Dermis microvascular lymphatic vessel endothelial cell (primary cell): ENCODE measurements at places on chromosomes 11 and 22. TPM values are rescaled to one million over a fixed set of nuclear protein-coding genes. Genes with fewer than 3 reads are reported as not detected.

DNA sequence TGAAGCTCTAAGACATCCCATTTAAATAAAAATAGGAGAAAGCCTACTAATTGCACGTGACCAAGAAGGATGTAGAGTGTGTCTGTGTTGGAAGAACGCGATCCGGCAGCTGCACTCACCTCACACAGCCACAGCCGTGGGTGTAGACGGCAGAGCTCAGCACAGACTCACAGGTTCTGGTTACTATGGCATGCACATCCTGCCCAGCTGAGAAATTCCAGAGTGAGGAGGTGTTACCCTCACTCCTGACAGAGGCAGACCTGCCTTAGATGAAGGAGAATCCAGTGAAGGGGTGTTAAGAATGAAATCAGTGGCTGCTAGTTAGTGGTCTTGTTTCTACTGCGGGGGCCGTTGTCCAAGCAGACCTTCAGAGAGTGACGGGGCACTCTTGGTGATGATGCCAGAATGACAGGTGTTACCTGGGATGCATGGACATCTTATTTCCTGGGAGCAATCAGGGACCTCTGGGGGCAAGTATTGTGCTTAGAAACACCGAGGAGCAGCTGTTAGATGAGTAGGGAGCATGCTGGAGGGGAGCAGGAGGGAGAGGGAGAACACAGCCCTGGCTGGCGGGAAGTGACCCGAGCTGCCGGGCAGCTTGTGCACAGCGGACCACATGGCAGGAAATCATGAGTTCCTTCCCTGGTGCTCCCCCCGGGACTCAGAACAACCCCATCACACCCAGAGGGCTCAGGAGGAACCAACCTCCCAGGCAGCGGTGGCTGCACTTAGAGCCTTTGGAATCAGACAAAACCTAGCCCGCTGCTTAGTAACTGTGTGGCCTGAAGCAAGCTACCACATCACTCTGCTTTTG, 12.3 kb downstream of the KCNJ5 start:
- DNase-seq = no peak

- DNase-seq = peak; percentile 63
These were observed 96.1 kb downstream of the MAML2 start for GRCh38 chr11:96246718-96247552.

- no peak for DNase-seq
These were observed 21.7 kb downstream of the TENM4 start for GRCh38 chr11:79419120-79419519.

DNA sequence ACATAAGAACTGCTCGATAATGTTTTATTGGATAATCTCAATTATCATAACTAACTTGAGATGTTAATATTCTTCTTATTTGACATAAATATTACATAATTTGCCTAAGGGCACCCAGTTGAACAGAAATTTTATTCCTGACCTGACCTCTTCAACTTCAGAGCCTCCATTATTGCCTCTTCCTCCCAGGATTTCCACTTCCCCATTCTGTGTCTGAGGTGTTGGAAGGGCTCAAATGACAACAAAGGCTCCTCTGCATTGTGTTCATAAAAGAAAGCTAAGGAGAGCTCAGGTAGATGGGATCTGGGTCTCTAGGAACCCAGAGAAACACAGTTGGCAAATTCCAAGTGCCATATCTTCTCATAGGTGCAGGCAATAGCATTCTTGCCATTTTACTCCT, 61.2 kb upstream of the ARHGAP20 start:
- DNase-seq = no peak

GRCh38 chr11:33158596-33159275, 2.5 kb downstream of the CSTF3 start:
- no peak for DNase-seq

- no peak for DNase-seq
These were observed at the start of gene CD3G for GRCh38 chr11:118343981-118344515. Gene CD3G (plus strand): TSS chr11:118344344. CDS start chr11:118344424, 80 bp downstream.

DNA sequence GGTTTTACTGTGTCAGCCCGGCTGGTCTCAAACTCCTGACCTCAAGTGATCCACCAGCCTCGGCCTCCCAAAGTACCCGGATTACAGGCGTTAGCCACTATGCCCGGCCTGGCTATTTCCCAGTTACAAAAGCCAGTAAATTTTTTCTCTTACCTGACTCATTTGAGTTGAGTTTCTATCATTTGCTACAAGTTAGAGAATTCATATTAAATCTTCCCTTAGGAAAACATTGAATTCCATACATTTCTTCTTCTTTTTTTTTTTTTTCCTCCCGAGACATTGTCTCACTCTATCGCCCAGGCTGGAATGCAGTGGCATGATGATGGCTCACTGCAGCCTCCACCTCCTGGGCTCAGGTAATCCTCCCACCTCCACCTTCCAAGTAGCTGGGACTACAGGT, 26.0 kb downstream of the CHEK2 start:
- DNase-seq = no peak

GRCh38 chr11:1005928-1006327, 30.6 kb downstream of the MUC6 start:
- DNase-seq = no peak

DNA sequence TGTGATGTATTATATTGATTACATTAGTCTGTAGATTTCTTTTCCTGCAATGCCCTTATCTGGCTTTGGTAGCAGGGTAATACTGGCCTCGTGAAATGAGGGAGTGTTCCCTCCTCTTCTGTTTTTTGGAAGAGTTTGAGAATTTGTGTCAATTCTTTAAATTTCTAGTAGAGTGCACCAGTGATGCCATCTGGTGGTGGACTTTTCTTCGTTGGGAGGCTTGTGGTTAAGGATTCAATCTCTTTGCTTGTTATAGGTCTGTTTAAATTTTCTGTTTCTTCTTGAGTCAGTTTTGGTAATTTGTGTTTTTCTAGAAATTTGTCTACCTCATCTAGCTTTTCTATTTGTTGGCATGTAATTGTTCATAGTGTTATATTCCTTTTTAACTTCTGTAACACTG, 18.9 kb downstream of the SHANK3 start:
- no peak for DNase-seq

GRCh38 chr11:69466039-69466438, 15.4 kb upstream of the LINC01488 start:
- no peak for DNase-seq

DNA sequence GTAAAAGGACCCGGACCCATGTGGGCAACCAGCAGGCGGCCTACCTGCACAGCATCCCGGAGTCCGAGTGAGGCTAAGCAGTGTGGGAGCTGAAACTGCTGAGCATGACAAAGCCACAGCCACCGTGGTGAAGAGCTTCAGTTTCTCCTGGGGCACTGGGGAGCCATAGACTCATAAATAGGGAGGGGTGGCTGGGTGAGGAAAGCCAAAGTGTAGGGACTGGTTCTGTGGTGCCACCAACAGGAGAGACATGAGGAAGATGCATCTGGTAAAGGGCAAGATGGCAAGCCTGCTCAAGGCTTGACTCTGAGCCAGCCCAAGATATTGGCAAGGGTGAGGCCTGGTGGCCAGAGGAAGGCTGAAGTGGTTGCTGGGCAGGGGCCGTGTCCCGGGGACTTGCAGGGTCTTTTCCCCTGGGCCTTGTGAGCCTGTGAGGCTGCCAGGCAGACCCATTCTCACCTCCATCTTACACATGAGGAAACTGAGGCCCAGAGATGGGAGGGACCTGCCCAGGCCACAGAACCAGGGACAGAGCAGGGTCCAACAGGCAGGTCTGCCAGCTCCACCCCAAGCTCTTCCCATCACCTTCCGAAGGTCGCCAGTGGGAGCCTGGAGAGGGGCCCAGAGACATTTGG, 30.4 kb downstream of the CYTH4 start:
- no peak for DNase-seq

- DNase-seq = peak; percentile 60
These were observed 2.2 kb upstream of the VPS11 start for GRCh38 chr11:119065369-119065768.

- DNase-seq = no peak
These were observed 500.1 kb downstream of the BRD1 start for GRCh38 chr22:49327411-49328117.

GRCh38 chr22:31891366-31892079, 52.8 kb upstream of the YWHAH start:
- no peak for DNase-seq

GRCh38 chr11:48006301-48006992, 26.1 kb downstream of the PTPRJ start:
- no peak for DNase-seq

DNA sequence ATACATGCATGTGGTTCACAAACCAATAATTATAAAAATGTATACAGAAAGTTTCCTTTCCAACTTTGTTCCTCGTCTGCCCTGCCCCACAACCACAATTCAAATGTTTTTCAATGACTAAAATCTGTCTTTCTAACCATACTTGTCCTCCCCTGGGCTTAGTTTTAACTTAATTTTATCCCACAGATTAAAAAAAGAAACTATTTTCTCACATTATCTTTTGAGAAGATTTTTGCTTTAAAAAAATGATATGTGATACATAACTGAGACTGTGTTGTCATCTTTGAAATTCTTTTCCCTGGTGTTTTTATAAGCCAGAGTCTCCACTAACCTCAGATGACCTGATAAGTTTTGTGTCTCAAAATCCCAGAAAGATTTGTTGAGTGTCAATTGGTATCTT, 79.0 kb downstream of the FDX1 start:
- DNase-seq = no peak

GRCh38 chr11:921921-922678, 3.6 kb upstream of the AP2A2 start:
- no peak for DNase-seq

- no peak for DNase-seq
These were observed 67.4 kb downstream of the FEZ1 start for GRCh38 chr11:125428486-125429173.

DNA sequence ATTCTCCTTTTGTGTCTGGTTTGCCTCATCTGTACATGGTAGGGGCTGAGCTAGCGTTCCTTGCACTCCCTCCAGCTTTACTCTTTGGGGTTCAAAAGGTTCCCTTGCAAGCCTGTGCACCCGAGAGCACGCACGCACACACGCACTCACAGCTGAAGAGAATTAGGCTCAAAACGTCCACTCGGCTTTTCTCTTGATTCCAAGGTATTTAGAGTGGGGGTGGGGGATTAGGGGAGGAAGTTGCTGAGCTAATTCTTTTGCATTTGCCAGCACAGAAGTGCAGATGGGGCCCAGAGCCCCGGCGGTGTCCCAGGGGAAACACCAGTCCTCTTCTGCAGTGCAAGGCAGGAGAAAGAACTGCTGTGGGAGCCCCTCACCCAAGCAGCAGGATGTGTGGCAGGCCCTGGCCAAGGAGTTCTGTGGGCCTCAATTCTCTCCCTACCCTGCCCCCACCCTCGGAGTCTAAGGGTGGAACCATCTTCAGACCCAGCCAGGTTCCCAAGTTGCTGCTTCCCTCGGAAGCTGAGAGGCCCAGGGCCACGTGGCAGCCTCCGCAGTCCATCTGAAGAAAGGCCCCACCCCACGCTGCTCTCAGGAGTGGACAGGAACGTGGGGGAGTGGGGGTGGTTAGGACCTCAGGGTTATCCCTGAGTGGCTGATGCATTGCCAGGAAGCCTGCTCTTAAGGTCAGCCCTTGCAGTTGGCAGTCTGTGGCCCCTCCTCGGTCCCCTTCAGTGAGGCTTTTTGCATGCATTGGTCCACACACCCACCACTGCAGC, 3.8 kb upstream of the KCNQ1OT1 start:
- DNase-seq = no peak

DNA sequence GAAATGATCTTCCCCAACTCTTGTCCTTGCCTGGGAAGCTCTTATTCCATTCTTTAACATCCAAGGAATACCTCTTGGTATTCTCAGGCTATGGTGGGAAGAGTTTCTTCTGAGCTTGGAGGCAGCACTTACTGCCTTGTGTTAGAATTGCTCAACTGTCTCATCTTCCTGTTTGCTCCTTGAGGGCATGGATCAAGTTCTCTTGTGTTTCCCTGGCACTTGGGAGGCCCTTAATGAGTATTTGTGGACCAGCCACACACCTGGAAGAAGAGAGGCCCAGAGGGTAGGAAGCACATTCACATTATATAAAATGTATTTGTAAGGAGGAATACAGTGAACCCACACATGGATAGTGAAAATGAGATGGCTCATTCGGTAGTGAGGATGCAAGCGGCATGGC, 3.4 kb upstream of the SORL1-AS1 start:
- no peak for DNase-seq

GRCh38 chr11:19187833-19188258, 13.9 kb downstream of the CSRP3 start:
- DNase-seq = no peak

Gene PHETA2
- 13.4 and 31.1 TPM in 2 replicates for total RNA-seq

Gene DBX1
- not detected in 2 replicates for total RNA-seq

Gene AP2A2
- total RNA-seq = 25.9 and 37.6 TPM in 2 replicates

Gene MUC6
- not detected in 2 replicates for total RNA-seq

Gene NPAS4
- total RNA-seq = not detected in 2 replicates

Gene ATL3
- 85.6 and 87.2 TPM in 2 replicates for total RNA-seq

Gene TEX54
- total RNA-seq = not detected in 2 replicates

Gene IL17RA
- 2.1 and 2.4 TPM in 2 replicates for total RNA-seq

Gene POU2AF3
- not detected in 2 replicates for total RNA-seq

Gene TSGA10IP
- not detected in 2 replicates for total RNA-seq

Gene OR8G1
- under 0.01 TPM in 1 of 2 replicates, not detected in the other for total RNA-seq

Gene INS
- total RNA-seq = not detected in 2 replicates

Gene DHCR7
- total RNA-seq = 42.6 and 57.5 TPM in 2 replicates
